ENCODE measurements at places on chromosomes 1 and 21.

GRCh38 chr1:44131411-44131810, 10.0 kb downstream of the KLF18 start:
- DNase-seq: no peak

GRCh38 chr1:60547821-60548220, 474.3 kb upstream of the C1orf87 start:
- DNase-seq: peak; percentile 31

- DNase-seq: no peak
Measured at GRCh38 chr1:211068976-211069375, 65.0 kb downstream of the KCNH1 start.

DNA sequence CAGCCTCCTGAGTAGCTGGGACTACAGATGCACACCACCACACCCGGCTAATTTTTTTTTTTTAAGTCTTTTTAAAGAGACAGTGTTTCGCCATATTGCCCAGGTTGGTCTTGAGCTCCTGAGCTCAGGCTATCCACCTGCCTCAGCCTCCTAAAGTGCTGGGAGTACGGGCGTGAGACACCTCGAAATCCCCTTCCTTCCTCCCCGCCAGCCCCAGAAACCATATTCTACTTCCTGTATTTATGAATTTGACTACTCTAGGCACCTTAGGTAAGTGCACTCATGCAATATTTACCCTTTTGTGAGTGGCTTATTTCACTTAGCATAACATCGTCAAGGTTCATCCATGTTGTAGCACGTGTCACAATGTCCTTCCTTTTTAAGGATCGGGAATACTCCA, 6.9 kb upstream of the LRP8 start:
- no peak for DNase-seq

GRCh38 chr1:52554756-52555155, 1.9 kb upstream of the TUT4 start:
- DNase-seq: no peak

DNA sequence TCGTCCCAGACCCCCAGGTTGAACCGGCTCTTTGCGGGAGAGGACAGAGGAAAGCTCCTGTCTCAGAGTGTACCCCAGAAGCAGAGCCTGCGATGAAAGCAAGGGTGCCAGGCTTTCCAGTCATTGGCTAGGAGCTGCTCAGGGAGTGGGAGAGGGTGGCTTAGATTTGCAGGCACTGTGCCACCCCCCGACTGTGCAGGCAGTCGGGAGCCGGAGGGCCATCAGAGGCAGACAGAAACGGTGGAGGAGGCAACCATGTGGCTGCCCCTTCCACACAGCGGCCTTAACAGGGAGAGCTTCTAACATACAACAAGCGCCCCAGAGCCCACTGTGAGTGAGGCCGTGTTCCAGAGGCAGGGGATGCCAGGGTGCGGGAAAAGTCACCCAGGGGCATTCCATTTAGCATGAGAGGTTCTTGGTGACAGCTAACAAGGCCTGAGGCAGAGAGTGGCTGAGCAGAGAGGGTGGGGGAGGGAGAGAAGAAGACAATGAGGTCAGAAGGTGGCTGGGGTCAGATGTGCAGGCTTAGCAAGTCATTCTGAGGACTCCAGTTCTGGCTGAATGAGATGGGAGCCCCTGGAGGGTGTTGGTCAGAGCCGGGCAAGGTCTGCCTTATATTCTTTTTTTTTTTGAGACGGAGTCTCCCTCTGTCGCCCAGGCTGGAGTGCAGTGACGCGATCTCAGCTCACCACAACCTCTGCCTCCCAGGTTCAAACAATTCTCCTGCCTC, 9.5 kb upstream of the C1orf167 start:
- DNase-seq: no peak

DNA sequence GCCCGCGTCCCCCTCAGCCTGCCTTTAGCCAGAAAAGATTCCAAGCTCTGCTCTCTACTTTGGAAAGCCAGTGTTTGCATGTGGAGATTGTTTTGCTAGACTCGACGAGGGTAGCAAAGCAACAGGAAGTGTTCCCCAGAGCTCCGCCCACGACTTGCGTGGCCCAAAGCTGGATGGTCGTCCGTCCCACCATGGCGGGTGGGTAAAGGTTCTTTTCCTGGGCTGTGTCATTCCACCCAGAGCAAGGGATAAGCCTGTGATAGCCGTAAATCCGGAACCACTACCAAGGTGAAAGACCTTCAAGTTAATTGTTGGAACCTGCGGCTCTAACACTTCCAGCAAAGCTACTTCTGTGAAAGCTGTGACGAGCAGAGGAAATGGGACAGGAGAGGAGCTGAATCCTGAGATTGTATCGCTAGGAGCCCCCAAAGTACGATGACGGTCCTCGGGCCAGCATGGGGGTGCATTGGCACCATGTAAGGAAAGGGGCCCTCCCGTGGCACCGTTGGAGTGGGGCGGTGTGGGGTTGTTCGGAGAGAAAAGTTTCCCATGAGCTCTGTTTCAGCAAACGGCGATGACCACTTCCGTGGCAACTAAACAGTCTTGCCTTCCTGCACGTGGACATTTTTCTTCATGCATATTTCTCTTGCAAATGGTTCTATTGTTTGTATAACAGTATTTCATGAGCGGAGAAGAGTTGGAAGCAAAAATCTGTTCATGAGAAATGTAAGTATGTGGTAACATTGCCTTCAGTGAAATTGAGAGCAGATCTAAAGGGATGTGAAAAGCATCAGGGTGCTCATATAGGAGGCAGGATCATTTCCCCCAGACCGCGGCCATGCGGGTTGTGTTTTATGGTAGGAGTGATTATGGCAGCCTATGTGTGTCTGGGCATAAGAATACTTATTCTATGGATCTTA, 8.4 kb downstream of the MX2 start:
- no peak for DNase-seq

DNA sequence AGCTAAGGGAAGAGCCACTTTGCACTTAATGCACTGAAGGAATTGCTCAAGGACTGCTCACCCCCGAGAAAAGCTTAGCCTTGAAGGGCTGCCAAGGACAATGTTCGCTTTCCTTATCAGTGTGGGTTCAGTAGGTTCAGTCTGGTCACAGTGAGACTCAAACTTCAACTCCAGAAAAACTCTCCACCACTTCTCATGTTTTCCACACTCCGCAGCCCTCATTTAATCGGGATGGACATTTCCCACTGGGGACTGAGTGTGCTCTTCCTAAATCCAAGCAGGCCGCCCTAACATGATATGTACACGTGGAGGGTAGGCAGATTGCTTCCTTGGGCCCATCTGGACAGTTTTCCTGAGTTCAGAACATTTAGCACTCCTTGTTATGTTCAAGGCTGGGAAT, 19.5 kb downstream of the SUSD4 start:
- no peak for DNase-seq

GRCh38 chr1:71106658-71107322, 26.0 kb upstream of the ZRANB2 start:
- DNase-seq: no peak

DNA sequence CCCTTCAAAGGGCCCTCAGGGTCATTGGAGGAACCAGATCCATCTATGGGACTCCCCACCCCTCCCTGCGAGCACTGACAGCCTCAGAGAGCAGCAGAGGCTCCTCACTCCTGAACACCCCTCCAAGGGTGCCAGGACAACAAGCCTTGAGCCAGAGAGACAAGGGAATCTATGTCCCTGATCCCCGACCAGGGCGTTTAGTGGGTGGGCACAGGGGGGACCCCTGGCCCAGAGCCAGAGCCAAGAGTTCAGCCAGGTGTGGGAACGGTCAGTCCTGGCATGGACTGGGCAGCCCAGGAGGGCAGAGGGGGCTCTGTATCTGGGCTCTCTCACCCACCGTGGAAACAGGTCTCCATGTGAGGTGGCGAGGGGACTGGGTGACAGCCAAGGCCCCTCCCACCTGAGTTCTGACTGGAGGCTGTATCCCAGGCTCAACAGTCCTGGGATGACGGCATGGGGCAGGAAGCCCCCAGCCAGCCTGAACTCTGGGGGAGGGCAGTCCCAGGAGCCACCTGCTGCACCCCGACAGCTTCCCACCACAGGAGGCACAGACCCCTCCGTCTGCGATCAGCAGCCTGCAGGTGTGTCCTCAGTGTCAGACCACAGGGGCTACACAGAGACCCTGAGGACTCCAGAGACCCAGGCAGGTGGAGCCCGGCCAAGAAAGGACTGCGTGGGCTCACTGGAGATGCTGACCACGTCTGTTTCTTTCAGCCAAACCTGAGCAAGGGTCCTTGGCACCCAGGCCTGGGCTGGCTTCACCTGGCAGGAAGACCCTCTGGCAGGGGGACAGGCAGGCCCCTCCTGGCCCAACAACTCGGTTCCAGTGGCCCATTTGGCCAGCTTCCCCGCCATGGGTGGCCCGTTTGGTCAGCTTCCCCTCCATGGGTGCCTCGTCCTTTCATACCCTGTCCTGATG, 11.2 kb upstream of the SRARP start:
- DNase-seq: no peak

- no peak for DNase-seq
Measured at GRCh38 chr1:25537153-25537831, 6.1 kb upstream of the LDLRAP1 start.

GRCh38 chr1:169108223-169108622, 1.7 kb downstream of the ATP1B1 start:
- no peak for DNase-seq

DNA sequence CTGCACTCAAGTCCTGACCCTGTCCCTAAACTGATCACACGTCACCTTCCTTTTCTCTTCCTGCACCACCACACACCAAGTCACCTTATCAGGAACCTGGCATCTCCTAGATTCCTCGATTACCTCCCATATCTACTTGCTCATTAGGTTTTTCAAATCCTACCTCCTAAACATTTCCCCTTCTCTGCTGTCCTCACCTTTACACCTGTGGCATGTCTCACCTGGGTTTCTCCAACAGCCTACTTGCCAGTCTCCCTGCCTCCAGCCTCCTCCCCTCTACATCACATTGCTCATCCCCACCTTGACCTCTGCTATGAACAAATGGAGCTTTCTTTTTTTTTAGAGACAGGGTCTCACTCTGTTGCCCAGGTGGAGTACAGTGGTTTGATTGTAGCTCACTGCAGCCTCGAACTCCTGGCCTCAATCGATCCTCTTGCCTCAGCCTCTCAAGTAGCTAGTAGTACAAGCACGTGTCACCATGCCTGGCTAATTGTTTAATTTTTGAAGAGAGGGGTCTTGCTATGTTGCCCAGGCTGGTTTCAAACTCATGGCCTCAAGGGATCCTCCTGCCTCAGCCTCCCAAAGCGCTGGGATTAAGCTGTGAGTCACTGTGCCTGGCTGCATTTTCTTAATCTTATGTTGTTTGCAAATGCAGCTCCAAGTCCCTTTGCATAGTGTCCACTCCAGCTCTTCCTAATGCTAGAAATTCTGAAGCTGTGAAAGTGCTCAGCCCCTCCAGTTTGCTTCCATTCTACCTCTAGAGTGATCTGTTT, 6.3 kb downstream of the IGSF9 start:
- no peak for DNase-seq

DNA sequence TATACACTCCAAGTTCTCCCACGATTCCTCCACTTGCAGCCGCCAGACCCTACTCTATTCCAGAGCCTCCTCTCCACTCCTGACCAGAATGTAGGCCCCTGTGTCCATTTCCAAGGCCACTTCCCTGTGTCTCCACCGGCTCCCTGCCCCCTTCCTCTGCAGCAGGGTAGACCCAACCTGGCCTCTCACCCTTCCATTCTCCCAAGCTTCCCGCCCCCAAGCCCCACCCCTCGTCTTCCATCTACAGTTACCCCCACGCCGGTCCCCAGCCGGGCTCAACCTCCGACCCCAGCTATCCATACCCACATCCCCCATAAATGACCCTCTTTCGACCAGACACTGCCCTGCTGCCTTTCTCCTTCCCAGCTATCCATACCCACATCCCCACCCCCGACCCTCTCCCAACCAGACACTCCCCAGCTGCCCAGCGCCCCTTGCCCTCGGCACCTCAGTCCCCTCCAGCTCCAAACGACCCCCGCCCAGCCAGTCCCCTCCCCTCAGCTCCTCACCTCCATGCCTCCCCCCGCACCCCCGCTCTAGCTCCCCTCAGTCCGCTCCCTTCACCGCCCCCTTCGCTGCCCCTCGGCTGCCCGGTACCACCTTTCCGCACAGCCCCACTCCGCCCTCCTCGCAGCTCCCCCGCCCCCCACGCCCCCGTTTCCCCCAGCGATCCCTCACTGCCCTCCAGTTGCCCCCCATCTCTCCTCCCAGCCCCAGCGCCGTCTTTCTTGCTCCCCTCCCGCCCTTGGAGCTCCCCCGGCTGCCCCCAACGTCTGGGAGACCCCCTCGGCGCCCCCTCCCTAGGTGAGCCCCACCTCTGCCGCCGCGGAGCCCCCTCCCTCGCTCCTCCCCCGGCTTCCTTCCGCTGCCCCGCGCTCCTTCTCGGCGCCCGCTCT, 670 bp downstream of the RAB3B start:
- no peak for DNase-seq

DNA sequence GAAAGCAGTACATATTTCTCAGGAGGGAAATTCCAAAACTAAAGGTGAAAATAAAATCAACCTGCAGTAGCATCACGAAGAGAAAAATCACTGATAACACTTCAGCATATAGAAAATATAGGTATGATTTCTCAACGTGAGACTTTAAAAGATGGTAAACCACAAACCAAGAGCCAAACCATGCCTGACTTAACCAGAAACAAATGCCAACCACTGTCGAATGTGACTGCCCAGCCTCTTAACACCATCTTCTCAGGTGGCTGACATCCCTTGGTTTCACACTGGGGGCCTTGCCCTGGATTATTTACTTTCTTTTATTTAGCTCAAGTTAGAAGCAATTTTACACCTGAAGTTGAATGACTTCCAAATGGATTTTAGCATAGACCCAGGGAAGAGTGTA, 10.1 kb downstream of the HMGCS2 start:
- no peak for DNase-seq

DNA sequence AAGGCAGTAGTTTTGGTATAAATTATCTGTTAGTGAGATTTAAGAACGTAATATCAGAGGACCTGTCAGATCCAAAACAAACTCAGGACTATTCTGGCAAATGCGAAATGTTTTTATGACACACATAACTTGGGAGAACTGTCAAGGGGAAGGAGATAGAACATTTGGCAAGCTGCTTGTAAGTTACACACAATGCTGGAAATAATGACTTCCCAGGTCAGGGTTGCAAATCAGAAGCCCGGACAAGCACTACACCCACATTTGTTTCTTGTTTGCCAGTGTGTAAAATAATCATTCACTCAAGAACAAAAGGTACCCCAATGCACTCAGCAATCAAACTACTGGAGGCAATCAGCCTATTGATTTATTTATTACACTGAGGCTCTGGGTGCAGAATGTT, 354.7 kb downstream of the KCNH1 start:
- DNase-seq: no peak

GRCh38 chr21:41507521-41508414, at the start of gene TMPRSS2:
Gene TMPRSS2, minus strand, starts transcription at chr21:41508158. Its CDS starts 10,025 bp downstream, at chr21:41498133.
- DNase-seq: no peak

DNA sequence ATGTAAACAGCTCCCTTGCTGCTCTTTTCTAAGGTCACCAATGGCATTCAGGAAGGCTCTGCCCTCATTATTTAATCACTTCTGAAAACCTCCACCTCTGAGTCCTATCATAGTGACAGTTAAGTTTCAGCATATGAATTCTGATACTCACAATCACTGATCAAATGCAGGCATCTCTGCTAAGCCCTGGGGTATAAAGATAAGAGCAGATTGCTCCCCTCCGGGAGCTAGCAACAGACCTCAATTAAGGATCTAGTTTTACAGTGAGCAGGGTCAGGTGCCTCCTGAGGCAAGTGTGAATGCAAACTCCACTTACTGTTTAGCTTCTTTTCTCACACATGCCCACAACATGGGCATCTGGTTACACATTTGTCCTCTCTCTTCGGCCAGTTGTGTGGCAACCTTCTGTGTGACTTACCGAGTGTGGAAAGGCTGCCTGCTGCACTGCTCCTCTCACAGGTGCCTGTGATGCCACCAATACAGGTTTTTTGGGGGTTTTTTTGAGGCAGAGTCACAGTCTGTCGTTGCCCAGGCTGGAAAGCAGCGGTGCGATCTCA, 15.0 kb downstream of the IL10RB start:
- no peak for DNase-seq

- DNase-seq: no peak
Measured at GRCh38 chr1:178109348-178110143, 15.6 kb downstream of the RASAL2 start.
